Kidney capillary endothelial cell (primary cell): ENCODE measurements at places on chromosomes 5 and 9.

- no peak for DNase-seq
Measured at GRCh38 chr5:151647320-151647861, 39.3 kb downstream of the SPARC start.

DNA sequence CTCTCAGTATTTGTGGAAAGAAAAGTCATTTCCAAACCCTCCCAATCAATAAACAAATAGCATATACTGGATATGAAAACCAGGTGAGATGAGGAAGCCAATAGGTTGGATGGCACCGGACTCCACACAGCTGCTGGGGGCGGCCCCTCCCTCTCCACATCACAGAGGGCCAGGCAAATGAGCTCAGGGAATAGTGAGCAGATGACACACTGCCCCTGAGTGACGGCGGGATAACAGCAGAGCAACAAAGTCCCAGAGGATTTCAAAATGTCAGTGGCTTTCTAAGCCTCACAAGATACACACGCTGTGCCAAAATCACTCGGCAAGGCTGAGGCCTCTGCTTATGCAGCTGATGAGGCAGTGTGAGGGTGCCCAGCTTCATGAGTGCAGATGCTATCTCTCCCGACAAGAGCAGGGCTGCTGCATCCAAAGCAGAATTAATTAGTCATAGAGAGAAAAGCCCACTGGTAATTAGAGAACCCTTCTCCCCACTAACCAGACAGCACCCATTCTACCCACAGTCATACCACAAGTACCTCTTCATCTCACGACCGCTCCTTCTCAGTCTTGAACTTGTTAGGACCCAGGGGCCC lies 235.0 kb upstream of the NFIL3 start:
- no peak for DNase-seq

- DNase-seq, result no peak
Measured at GRCh38 chr5:149143470-149143869, 2.2 kb downstream of the ABLIM3 start.

GRCh38 chr5:176784218-176785165 lies 25.9 kb upstream of the UNC5A start:
- DNase-seq, result peak; percentile 96

GRCh38 chr9:70052768-70053167 lies 9.1 kb downstream of the MAMDC2 start:
- DNase-seq, result no peak
